ENCODE measurements at places on chromosomes 4 and X.

DNA sequence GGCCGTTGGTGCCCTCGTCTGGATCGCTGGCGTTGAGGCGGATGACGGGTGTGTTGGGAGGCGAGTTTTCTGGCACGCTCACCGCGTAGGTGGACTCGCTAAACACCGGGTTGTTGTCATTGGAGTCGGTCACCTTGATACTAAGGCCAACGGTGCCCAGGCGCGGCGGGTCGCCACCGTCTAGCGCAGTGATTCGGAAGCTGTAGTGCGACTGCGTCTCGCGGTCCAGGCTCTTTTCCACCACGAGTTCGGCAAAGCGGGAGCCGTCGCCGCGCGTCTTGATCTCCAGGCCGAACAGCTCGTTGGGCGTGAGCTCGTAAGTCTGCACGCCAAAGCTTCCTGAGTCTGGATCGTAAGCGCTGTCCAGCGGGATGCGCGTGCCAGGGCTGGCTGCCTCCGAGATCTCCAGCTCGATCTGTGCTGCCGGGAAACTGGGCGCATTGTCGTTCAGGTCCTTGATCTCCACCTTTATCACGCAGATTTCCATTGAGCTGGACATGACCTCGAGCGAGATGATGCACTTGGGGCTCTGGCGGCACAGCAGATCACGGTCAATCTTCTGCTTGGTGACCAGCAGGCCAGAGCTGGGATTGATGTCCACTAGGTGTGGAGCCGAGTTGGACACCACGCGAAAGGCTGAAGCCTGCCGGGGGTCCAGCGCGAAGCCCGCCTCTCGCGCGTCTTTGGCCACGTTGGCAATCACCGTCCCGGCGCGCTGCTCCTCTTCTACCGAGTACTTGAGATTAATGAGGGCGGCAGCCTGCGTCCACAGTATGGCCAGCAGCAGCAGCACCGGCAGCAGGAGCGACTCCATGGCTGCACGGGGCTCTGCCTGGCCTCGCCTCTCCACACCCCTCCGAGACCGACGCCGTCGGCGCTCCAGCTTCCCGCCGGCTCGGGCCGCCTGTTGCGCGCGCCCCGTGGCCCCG, 2.0 kb downstream of the PCDH19 start:
- no peak for DNase-seq

DNA sequence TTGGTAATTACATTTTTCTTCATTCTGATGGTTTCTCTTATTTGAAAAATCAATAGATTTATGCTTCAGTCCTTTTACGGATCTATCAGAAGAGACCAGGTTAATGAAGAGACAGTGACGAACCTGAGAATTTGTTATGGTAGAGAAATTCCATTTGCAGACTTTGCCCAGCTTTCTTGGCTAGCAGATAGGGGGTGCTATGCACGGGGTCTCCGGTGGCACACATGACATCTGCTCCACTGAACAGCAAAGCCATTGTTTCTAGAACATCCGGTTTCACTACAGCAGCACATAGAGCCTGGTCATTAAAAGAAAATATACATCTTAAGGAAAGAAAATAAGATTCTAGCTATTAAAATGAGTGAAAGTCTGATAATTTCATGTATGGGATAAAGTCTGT, 85.1 kb downstream of the ARAP2 start:
- DNase-seq, result no peak

- DNase-seq, result no peak
These were observed 120.4 kb downstream of the ARSF start for GRCh38 chrX:3161681-3162080.

- DNase-seq, result no peak
These were observed 61.7 kb downstream of the EVC start for GRCh38 chr4:5772528-5773270.

DNA sequence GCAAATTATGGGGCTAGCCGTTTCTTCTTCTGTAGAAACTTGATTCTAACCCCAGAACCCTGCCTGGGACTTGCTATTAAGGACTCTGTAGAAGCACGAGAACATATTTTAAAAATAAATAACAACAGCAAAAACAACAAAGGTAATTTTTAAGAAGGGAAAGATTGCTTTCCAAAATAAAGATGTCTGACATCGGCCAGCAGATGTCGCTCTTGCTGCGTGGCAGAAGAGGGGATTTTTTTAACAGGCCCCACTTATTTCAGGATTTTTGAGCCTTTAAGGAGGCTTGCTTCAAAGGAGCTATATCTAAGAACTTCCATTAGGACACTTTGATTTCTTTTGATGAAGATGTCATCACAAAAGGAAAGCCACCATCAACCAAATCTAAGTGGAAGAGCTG, 62.8 kb upstream of the EGFL6 start:
- peak; percentile 8 for DNase-seq

- DNase-seq, result no peak
These were observed 3.7 kb downstream of the MTMR1 start for GRCh38 chrX:150696866-150697265.

DNA sequence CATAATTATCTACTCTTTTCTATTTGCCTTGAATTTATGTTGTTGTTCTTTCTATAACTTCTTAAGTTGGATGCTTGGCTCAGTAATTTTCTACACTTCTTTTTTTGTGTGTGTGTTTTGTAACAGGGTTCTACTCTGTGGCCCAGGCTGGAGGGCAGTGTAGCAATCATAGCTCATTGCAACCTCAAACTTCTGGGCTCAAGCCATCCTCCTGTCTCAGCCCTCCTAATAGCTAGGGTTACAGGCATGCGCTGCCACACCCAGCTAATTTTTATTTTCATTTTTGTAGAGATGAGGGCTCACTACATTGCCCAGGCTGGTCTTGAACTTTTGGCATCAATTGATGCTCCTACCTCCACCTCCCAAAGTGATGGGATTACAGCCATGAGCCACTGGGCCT, 20.7 kb upstream of the UCHL1 start:
- DNase-seq, result no peak

- DNase-seq, result no peak
These were observed 48.0 kb upstream of the PDLIM5 start for GRCh38 chr4:94403751-94404150.

DNA sequence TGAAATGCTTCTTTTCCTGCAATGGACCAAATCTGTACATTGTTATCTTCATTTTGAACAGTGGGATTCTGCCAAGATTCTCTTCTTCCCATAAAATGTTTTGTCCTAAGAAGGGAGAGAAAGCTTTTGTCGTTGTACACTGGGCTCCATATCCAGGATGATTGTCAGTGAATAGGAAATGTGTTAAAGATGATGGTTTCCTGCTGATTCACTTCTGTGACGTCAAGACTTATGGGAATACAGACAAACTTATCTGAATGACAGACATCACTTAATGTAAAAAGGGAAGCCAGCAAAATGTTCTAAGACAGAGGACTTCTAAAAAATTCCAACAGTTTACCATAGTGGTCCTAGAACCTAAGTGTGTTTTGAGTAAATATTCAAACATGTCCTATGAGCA, 53.7 kb upstream of the HPF1 start:
- DNase-seq, result no peak
